ENCODE measurements at places on chromosomes 16 and 17.

GRCh38 chr17:36188891-36189306 lies 7.7 kb downstream of the CCL3L1 start:
- no peak for DNase-seq

DNA sequence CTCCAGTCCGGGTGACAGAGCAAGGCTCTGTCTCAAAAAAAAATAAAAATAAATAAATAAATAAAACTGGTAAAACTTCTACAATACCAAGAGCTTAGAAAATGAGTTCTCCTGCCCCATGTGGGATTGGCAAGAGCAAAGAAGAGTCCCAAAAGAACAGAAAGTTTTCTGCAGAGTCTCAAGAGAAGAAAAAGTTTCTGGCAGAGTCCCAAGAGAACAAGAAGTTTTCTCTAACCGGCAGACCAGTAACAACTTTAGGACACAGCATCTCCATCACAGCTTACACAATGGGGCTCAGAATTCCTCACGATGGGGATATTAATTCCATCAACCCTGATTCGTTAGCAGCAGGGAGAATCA lies 1.1 kb downstream of the SLC39A11 start:
- DNase-seq: no peak

GRCh38 chr17:78415821-78416711 lies 37.6 kb downstream of the PGS1 start:
- DNase-seq: no peak

GRCh38 chr17:27520491-27521185 lies 64.4 kb downstream of the KSR1 start:
- DNase-seq: no peak

- no peak for DNase-seq
Observed at GRCh38 chr17:16516594-16517051, 24.6 kb upstream of the LRRC75A start.

GRCh38 chr16:22053921-22054341 lies 38.4 kb upstream of the VWA3A start:
- no peak for DNase-seq

DNA sequence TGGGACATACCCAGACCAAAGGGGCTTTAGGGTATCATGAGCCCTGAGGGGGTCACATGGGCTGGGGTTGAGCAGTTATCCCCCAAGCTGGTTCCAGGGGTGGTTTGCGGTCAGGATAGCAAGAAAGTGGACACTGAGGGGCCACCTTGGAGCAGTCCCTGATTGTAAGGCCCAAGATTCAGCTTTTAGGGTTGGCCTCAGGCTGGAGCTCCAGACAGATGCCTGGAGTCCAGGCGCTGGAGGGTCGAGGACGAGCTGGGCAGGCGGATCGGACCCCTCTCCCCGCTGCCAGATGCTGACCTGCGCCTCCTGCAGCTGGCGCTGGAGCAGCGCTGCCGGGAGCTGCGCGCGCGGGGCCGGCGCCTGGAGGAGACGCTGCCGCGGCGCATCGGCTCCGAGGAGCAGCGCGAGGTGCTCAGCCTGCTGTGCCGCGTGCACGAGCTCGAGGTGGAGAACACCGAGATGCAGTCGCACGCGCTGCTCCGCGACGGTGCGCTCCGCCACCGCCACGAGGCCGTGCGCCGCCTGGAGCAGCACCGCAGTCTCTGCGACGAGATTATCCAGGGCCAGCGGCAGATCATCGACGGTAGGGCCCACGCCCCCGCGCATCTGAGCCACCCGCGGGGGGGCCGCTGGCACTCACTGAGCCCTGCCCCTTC lies 10.0 kb downstream of the BTBD17 start:
- no peak for DNase-seq

- no peak for DNase-seq
Observed at GRCh38 chr17:14301279-14302090, 604 bp downstream of the HS3ST3B1 start.

GRCh38 chr17:39738983-39739884 lies 1.5 kb downstream of the GRB7 start:
- no peak for DNase-seq

DNA sequence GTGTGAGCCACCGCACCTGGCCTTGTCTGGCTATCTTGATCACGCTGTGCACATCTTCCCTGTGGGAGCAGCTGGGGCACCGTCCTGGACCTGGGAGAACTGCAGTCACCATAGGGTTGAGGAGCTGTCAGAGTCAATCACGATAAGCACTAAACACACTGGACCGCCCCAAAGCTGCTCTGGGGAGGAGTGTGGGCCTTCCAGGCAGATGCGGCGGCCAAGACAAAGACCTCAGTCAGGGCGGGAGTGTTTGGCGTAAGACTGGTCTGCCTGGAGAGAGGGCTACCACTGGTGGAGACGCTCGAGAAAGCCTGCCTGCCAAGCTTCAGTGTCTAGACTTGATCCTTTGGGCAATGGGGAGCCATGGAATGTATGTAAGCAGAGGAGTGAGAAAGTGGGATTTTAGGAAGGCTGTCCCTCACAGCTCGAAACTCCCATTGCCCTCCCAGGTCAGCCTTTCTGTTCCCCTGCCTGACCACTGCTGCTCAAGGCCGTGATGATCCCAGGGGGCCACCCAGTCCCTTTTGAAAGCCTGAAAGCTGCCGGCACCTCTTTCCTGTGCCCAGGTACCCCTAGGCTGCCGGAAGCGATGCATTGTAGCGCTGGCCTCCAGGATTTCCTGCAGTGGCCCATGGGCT lies 29.3 kb upstream of the CIBAR2 start:
- DNase-seq: no peak

GRCh38 chr16:77499373-77500285 lies 64.8 kb upstream of the ADAMTS18 start:
- no peak for DNase-seq

GRCh38 chr17:17999364-18000029 lies 26.8 kb downstream of the DRC3 start:
- no peak for DNase-seq

- no peak for DNase-seq
Observed at GRCh38 chr17:75124041-75124818, 7.3 kb downstream of the NT5C start.

- DNase-seq: no peak
Observed at GRCh38 chr16:62298600-62298999, 262.4 kb upstream of the CDH8 start.

Measured in stimulated activated CD8-positive, alpha-beta memory T cell treated with anti-CD3 and anti-CD28 coated beads, Interleukin-4, amount 100 ng/mL, for 1 hour (primary cell).